Activated CD4-positive, alpha-beta T cell treated with anti-CD3 and anti-CD28 coated beads, Interleukin-2, amount 10 ng/mL, durations not matched to agents 7 days and 5 days (primary cell): ENCODE measurements at places on chromosomes 11 and 22.

DNA sequence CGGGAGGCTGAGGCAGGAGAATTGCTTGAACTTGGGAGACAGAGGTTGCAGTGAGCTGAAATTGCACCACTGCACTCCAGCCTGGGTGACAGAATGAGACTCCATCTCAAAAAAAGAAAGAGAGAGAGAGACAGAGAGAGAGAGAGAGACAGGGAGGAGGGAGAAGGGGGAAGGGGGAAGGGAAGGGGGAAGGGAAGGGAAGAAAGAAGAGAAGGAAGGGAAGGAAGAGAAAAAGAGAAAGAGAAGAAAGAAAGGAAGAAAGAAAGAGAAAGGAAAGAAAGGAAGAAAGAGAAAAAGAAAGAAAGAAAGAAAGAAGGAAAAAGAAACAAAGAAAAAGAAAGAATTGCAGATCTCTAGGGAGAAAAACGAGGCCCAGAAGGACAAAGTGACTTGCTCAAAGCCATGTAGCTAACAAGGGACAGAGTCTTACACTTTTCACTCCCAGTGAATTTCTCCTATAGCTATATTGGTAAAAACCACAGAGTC lies 73.8 kb upstream of the BIRC3 start:
- no peak for DNase-seq

DNA sequence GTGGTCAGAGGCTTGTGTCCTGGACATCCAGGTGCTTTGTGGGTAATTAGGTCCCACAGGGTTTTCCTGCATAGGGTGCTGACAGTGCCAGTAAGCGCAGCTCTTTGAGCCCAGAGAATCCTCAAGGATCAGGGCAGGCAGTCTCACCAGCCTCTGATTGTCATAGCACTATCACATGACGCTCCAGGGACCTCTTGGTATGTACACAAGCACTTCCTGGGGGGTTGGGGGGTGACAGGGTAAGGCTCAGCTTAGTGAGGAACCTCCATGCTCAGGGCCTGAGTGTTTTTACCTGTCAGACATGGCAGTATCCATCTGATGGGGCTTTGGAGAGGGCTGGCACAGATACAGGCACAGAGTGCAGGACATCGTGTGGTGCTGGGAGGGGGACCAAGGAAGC lies 27.9 kb upstream of the SUSD2 start:
- peak; percentile 68 for DNase-seq

- DNase-seq, result no peak
Measured at GRCh38 chr11:44840085-44840478, 110.6 kb downstream of the TP53I11 start.

DNA sequence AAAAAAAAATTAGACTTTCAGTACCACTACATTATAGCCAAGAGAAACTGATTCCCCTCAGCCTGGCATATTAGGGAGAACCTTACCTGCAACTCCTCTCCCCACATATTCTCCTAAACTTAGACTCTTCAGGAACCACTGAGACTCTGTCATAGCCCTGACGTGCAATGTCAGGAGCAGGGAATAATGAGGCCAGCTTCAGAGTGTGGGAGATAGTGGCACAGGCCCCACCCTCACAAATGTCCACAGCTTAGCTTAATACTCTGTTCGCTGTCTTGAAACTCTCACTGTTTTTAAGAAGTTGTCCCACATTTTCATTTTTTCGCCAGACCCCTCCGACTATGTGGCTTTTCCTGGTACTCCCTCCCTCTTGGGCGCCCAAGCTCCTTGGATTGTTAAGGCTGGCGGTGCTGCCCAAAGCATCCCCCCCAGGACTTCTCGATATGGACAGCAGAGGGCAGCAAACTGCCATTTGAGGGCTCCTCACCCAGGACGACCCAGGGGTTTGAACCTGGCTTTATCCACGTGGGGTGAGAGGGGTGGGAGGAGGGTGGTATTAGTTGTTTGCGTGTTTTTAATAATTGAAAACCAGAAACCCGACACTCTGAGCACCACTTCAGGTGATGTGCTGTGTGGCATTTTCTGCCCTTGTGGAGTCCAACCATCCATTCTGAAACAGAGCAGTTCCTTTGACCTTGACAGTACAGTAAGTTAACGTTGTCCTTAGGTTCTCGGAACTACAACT lies 45.2 kb upstream of the RASSF10 start:
- peak; percentile 64 for DNase-seq
